WERI-Rb-1 (cell line): ENCODE measurements at places on chromosomes 16 and 17.

DNA sequence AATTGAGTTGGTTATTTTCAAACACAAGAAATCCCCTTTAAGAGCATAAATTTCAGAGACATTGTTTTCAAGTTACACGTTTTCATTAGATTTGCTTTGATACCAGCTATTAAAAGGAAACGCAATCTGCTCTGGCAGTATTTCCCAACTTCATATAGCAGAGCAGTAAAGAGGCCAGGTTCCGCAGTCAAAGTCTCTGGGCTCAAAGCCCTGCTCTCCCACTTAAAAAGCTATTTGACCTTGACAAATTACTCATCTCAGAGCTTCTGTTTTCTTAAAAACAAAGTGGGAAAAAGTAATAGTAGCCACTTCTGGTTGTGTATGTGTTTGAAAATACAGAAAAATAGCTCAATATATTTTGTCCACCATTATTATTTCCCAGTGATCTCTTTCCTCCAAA is 89.7 kb upstream of the CDYL2 start:
- no peak for DNase-seq

GRCh38 chr16:79395591-79395990 is 204.9 kb downstream of the MAF start:
- no peak for DNase-seq

DNA sequence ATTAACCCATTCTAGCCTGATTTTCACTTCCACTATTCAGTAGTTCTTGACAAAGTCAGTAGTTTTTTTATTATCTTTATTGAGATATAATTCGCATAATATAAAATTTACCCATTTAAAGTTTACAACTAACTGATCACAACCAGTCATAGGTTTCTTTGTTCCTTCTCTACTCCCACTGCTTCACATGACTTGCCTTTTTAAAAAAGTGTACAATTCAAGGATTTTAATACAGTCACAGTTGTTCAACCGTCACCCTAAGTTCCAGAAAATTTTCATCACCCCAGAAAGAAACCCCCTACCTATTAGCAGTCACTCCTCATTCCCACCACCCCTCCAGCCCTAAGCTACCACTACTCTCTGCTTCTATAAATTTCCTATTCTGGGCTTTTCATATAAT is 162.5 kb downstream of the TRIM37 start:
- DNase-seq, result no peak

DNA sequence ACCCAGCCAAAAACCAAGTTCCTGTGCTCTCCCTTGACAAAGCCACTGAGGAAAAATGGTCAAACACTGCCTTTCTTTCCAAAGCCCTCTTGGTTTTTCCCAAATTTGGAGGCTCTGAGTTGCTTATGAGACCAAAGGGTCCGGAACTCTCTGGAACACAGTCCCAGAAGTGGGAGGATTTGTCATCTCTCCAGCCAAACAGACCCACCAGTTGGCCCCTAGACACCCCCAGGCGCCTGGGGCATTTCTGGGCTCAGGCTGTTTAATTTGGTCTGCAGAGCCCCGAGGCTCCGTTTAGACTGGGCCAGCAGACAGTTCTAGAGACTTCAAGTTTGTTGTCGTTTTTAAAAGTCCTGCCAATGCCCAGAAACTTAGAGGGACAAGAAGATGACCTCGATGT is 239.1 kb downstream of the SEC14L1 start:
- no peak for DNase-seq

DNA sequence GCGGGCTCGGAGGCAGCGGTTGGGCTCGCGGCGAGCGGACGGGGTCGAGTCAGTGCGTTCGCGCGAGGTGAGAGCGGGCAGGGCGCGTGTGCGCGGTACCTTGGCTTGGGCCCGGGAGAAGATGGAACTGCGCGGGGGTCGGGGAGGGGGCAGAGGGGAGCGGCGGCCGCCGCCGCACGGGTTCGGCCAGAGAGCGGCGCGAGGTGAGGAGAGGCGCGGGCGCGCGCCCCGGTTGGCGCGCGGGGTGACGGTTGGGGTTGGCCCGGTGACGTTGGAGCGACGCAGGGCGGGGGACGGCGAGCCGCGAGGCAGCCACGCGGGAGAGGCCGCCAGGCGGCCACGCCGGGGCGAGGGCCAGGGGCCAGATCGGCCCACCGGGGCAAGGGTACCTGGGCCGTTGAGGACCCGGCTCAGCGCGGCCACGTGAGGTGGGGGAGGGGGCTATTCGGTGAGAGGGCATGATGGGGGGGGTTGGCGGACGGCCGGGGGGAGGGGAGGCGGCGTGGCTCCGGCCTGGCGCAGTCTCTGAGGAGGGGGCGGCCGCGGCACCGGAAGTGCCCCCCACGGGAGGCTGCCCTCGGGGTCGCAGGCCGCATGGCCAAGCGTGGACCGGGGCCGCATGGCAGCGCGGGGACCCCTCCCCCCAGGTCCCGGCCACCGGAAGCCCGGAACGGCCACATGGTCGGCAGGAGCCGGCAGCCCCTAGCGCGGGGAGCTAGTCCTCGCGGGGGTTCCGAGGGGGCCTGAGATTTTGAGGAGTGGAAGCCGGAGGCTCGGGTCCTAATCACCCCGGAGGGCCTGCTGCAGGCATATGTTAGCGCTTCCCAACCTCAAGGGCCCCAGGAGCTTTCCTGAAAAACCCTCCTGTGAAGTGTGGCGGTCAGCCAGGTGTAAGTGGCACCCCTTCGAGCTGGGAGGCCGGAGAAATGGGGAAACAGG is 527 bp downstream of the EIF5A start:
- DNase-seq, result peak; percentile 30

DNA sequence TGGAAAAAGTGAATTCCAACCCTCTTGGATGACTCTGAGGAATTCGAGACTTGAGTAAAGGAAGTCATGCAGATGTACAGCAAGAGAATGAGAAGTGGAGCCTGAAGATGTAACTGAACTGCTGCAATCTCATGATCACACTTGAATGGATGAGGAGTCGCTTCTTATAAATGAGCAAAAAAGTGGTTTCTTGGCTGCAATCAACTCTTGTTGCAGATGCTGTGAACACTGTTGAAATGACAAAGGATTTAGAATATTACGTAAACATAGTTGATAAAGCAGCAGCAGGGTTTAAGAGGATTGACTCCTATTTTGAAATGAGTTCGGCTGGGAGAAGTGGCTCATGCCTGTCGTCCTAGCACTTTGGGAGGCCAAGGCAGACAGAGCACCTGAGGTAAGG is 25.5 kb downstream of the ASPA start:
- no peak for DNase-seq

- DNase-seq, result no peak
Measured at GRCh38 chr16:56741399-56741798, 11.5 kb downstream of the NUP93 start.

DNA sequence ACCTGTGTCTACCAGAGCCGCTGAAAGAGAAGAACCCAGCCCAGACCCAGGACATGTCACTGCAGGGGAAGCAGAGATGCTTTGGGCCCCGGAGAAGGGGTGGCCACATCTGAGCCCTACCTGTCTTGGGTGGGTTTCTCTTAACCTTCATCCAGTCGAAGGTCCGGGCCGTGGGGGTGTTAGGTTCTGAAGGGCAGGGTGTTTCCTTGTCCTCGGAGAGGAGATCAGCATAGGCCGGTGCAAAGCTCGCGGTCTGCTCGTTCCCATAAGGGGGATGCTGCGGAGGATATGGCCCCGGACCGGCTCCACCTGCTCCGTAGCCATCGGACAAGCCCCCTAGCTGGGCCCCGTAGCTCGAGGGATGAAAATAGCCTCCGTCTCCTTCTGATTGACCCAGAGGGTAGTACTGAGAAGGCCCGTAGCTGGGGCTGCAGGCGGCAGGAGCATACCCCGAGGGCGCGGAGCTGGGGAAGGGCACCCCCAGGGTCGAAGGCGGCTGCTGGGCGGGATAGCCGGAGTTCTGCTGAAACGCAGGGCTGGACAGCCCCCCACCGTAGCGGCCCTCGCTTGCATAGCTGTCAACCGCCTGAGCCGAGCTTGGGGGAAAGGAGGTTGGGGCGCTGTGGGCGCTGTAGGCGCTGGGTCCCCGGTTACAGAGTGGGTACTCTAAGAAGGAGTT is 464 bp downstream of the HOXB1 start:
- DNase-seq, result no peak

DNA sequence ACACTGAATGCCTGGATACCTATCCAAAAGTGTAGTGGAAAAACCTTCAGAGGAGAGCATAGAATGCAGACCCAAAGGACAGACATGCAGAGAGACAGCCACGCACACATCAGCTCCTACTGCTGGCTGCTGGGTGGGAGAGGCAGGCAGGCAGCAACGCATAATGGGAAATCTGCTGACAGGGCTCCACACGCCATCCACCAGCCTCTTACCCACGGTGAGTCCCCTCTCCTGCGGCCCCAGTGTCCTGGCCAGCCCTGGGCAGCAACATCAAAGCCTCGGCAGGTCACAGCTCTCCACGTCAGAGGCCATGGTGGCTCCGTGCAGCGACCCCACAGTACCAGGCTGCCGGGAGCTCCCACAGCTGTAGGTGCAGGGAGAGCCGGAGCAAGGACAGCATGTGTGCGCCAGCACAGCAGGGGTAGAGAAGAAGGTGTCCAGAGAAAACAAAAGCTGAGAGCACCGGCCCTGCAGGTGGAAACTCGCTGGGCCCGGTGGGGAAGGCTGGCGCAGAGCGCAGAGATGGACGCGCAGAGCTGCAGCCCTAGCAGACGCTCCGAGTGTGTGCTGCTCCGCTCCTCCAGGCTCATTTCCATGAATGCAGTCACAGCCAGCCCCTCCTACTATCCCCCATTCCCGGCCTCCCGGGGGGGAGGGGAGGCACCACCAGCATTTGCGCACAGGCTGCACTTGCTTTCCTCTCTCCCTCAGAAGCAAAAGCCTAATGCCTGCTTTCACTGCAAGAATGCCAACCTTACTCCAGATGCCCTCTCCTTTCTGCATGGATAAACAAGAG is 58.9 kb downstream of the CYTH1 start:
- DNase-seq, result peak; percentile 46

GRCh38 chr16:75028544-75029135 is 29.8 kb downstream of the ZNRF1 start:
- no peak for DNase-seq

- no peak for DNase-seq
Measured at GRCh38 chr17:7496470-7497183, 12.5 kb downstream of the POLR2A start.

GRCh38 chr17:73083432-73083831 is 9.1 kb downstream of the SLC39A11 start:
- no peak for DNase-seq

- no peak for DNase-seq
Measured at GRCh38 chr16:77288222-77288621, 89.0 kb downstream of the SYCE1L start.

DNA sequence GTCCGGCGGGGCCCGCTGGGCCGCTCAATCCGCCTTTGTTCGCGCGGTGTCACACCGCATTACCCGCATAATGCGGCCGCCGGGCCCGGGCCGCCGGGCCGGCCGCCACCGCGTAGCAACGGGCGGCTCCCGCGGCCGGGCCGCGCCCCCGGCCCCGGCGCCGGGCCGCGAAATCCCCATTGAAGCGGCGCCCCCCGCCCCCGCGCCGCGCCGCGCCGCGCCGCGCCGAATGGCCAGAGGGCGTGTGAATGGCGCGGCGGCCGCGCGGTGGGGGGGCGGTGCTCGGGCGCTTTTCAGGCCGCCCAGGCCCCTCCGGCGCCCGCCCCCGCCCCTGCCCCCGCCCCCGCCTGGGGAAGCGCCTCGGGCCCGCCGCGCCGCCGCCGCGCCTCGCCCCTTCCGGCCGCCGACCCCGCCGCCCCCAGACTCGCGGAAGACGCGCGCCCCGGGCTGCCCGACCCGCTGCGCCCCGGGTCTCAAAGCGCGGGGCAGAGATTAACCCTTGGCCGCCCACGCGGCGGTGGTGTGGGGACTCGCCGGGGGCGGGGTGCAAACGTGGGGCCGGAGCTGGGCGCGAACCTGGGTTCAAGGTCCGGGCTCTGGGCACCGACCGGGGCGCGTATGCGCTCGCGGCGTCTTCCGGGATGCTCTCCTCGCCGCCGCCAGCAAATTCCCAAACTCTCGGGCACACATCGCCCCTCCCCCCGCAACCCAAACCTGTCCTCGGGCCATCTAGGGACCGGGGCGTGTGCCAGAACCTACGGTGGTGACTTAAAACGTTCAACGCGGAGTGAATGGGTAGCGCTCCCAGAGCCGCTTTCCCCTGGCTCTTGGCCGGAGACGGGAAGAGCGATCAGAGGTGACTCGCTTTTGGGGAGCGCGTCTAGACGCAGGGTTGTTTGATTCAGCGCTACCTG is 46.7 kb downstream of the WNT3 start:
- peak; percentile 73 for DNase-seq

DNA sequence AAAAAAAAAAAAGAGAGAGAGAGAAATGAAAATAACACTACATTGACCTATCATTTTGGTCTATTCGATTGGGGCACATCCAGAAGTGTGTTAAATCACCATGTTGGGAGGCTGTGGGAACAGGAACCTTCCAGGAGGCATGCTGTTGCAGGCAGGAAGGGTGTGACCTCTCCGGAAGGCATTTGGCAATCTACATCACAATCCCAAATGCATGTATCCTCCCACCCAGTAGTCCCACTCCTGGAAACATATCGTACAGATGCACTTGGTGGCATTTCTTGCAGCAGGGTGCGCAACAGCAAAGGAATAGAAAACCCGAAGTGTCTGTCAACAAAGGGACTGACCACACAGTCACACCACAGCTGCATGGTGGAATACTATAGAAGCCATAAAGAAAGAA is 7.9 kb downstream of the PLLP start:
- DNase-seq, result no peak
